Breast epithelium (tissue), 4 donors: ENCODE measurements at places on chromosomes 4 and X.

- no peak for DNase-seq
Observed at GRCh38 chr4:146957237-146957636, 11.6 kb upstream of the TTC29 start.

GRCh38 chr4:125522992-125523391 lies 208.2 kb downstream of the FAT4 start:
- DNase-seq = no peak

DNA sequence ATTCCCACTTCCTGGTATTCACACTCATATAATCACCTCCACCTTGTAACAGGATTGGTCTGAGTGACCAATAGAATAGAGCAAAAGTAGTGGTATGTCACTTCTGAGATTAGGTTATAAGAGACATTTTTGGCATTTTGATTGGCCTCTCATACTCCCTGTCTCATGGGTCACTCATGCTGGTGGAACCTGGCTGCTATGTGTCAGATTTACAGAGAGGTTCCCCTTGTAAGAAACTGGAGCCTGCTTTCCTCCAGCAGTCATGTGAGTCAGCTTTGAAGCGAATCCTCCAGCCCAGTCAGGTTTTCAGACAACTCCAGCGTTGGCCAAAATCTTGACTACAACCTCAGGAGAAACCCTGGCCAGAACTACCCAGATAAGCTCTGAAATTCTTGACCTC lies 2.6 kb upstream of the OTUD4 start:
- DNase-seq = no peak

DNA sequence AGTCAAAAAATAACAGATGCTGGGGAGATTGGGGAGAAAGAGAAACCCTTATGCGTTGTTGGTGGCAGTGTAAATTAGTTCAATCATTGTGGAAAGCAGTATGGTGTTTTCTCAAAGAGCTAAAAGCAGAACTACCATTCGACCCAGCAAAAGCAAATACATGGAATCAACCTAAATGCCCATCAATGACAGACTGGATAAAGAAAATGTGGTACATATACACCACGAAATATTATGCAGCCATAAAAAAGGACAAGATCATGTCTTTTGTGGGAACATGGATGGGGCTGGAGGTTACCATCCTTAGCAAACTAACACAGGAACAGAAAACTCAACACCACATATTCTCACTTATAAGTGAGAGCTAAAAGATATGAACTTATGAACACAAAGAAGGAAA lies 188.9 kb downstream of the CAMK2D start:
- DNase-seq = no peak

- no peak for DNase-seq
Observed at GRCh38 chrX:125132274-125132673, 187.4 kb upstream of the TEX13C start.

DNA sequence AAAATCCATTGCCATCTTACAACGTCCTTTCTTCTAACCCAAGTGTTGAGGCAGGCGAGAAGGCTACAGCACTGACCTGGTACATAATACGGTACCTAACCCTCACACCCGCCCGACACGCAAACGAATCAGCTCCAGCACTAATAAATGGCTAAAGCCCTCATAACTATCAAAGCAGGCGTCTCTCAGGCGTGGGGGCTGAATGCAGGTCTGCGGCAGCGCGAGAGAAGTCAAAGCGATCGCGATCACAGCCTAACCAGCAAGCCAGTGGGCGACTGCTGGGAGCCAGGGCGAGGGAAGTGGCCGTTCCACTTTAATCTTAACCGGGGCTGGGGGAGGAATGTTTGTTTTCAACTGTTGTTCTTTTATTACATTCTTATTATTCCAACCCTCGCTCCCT lies 1.5 kb downstream of the CDX4 start:
- no peak for DNase-seq

- DNase-seq = no peak
Observed at GRCh38 chr4:13432453-13432852, 51.7 kb downstream of the RAB28 start.

DNA sequence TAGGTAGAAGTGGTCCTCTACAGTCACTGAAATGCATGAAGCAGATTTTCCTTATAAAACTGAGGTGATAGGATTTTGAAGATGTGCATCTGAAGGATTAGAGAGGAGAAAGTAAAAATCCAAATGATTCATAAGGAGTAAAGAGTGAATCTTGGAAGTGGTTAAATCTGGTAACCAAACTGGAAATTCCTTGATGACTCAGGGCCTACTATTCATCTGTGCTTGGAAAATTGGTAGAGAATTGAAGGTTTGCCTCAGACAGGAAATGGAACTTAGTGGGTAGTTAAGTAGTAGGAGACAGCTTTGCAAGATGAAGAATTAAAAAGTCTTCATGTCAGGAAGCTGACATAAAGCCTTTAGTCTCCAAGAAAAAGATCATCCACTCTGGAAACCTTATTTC lies 368.9 kb upstream of the CTSO start:
- no peak for DNase-seq

DNA sequence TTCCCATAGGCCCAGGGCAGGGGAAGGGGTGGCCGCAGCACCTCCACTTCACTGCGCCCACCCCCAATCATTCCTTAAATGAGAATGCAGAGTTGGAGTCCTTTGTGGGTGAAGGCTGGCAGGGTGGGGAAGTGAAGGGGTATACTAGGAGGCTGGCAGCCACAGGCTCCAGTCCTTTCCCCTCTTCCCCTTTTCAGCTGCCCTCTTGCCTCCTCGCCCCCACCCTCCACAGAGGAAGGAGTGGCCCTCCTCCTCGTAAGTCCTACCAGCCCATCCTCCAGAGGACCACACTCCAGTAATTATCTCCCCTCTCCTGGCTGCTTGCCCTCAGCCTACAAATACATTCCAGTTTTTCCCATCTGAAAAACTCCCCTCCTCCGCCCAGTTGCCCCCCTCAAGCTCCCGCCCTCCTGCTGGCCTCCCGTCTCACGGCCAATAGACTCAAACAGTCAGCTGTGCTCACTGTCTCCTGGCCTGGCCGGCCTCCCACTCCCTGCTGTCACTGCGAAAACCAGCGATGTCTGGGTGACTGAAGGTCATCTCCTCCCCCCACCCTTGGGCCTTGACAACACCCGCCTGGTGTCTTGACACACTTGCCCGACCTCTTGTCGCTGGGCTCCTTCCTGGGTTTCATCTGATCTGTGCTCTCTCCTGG lies 38.8 kb downstream of the EFNB1 start:
- DNase-seq = no peak

- no peak for DNase-seq
Observed at GRCh38 chrX:134669378-134670098, 11.3 kb upstream of the PLAC1 start.

DNA sequence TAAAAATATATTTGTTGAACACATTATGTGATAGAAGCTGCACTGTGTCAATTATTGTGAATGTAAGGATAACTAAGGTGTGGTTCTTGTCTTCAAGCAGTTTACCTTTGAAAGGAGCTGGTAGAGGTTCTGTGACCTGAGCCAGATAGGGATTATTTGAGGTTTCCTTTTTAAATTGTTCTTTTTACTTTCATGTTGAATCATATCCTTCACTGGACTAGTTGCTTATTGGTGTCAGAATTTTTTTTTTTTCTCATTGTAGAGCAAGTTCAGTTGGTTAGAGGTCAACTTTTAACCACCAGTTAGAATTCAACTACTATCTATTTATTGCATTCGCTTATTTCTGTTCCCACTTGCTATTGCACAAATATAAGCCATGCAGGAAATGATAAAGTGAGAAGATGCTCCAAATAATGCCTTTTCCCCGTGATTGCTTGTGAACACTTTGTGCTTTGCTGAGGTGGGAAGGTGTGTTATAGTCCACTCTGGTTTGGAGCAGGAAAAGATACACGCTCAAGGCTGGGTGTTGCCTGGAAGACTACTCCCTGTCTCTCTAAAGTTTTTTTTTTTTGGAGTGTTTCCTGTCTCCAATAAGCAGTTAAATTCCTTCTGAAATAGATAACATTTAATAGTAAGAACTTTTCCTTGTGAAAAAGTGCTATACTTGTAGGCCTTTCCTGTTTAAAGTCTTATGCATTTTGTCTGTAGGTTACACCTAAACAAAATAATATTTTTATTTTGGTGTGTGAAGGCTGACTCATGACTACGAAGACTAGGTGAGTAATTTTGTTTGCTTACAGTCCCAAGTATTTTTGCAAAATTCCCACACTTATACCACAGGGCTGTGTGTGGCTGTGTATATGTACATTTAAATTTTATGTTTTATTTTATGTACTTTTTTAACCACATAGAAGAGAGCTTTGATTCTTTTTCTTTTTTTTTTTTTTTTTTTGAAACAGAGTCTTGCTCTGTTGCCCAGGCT lies 83.8 kb upstream of the LCORL start:
- DNase-seq = no peak

GRCh38 chrX:30612250-30612655 lies 34.7 kb upstream of the TASL start:
- no peak for DNase-seq

- no peak for DNase-seq
Observed at GRCh38 chr4:99099311-99099710, 10.7 kb upstream of the ADH5 start.

DNA sequence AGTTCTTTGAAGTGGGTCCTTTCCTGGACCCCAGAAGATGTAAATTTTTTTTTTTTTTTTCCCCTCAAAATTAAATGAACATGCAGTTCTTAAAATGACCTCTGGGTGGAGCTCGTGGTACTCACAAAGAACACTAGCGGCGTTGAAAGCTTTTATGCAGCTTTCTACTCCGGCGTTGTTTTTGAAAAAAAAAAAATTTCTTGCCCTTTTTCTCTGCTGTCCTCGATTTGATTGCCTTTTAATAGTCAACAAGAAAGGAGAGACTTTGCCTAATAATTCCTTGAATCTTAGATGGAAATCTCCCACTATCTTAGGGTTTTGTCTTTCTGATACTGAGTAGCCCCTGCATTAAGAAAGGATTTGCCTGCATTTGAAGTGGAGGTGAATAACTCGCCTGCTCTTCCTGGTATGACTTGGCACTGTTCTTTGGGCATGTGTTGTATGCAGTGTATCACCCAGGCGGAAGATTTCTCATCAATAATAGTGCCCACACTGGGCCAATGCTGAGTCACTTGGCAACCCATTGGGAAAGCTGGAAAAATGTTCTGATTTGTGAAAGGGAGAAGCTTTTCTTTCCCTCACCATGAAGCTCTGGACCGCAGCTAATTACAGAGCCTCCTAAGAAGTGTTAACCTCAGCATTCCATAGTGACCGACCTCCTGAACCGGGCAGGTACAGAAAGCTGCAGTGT lies 104.0 kb downstream of the PHEX start:
- no peak for DNase-seq

- DNase-seq = no peak
Observed at GRCh38 chr4:142169216-142169615, 532.8 kb downstream of the IL15 start.

- DNase-seq = no peak
Observed at GRCh38 chr4:107619066-107619465, 101.0 kb downstream of the PAPSS1 start.

- no peak for DNase-seq
Observed at GRCh38 chr4:55499495-55499894, 47.2 kb downstream of the CLOCK start.

GRCh38 chrX:10576777-10577447 lies 43.5 kb downstream of the MID1 start:
- no peak for DNase-seq

DNA sequence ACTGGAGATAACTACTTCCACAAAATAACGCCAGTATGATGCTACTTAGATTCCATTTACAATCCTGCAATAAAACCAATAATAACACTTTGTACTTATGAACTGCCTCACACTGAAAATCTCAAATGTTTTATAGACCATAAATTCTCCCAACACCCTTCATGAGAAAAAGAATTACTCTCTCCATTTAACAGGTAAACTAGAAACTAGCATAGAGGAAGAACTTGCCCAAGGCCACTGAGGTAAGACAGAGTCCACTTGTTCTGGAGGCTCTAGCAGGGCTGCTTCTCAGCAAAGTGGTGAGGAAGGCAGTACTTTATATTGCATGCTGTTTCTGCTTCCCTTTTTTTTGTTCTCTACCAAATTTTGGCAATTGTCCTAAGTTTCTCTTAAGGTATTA lies 11.5 kb upstream of the BMP3 start:
- DNase-seq = no peak

GRCh38 chr4:84498203-84498934 lies 723 bp downstream of the NKX6-1 start:
- no peak for DNase-seq

GRCh38 chrX:119833905-119834304 lies 18.9 kb downstream of the UPF3B start:
- no peak for DNase-seq

- no peak for DNase-seq
Observed at GRCh38 chr4:76545226-76545884, 110.3 kb downstream of the SHROOM3 start.

DNA sequence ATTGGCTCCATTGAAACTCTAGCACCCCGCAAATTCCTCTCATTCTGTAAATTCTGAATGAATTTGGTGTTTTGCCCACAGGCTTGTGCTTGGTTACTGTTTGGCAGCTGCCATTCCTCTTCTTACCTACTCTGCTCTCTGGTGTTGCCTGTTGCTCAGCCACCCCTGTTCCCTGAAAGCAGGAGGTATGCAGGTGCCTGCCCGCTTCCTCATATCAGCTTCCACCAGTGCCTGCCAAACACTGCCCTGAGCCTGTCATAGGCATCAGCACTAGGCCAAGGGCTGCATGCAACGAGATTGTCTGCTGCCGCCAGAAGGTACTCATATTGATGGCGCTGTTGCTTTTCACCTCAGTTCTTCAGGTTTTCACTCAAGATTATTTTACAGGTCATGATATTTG lies 978.1 kb downstream of the C4orf33 start:
- DNase-seq = no peak

- DNase-seq = no peak
Observed at GRCh38 chrX:154057791-154058190, 38.1 kb upstream of the IRAK1 start.

GRCh38 chr4:78081541-78081940 lies 24.4 kb downstream of the FRAS1 start:
- DNase-seq = no peak

GRCh38 chr4:110154582-110154981 lies 43.8 kb downstream of the ELOVL6 start:
- DNase-seq = no peak

- DNase-seq = no peak
Observed at GRCh38 chr4:118005883-118006282, 28.4 kb upstream of the NDST3 start.

GRCh38 chrX:42664680-42665079 lies 113.3 kb downstream of the PPP1R2C start:
- no peak for DNase-seq

DNA sequence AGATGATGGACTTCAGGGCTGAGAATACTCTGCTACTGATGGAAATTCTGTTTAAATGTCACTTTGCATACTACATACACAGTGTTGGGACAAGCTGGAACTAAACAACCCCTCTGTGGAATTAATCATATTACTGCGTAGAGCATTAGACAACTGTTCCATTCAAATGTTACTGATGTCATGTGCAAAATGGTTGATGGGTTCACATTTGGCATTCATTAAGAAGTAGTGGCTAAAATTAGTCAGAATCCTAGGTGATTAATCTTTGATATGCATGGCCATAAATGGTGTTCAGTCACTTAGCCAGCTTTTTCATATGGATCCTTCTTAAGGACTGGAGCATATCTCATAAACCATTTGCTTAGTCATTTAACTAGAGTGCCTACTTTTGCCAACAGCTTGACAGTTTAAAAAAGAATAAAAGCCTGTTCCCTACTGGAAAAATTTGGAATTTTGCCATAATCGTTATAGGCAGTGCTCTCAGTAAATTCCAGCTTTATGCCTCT lies 105.2 kb downstream of the RNF150 start:
- DNase-seq = no peak
